Right forelimb (tissue), 1 donor: ENCODE measurements at places on chromosomes 2 and 18.
A peak's percentile ranks its signal among the peaks of the same experiment; 100 is the strongest.

DNA sequence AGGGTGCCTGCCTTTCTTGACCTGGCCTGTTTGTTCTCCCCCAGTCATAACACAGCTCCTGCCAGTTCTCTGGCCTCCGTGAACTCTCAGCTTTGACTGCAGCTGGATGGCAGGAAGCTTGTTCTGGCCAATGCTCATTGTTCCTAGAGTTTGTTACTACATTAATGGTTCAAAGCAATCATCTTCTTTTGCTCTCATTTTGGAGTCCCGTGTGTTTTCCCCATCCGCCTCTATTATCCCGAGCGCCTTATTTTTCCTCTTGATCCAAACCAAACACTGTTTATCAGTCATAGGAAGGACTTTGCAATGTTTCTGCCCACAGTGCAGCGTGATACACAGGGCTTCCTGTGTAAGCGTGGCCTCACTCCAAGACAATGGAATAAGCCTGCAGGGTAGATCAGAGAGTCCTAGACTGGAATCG, 184.3 kb upstream of the APCDD1 start:
- DNase-seq = no peak

DNA sequence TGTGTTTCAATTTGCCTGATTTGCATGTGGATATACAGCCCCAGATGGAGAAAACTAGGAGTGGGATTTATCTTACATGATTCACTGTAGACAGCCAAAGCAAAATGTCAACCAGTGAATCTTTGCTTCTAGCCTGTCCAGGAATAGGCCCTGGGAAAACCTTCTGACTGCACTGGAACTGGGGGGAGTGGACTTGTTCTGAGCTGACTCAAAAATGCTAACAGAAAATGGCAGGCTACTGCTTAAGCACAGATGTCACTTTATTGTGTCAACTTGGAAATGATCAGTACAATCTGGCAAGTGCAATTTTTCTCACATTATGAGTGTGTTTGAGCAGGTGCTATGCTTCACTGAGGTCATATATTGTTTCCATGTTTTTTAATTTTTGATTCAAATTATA, 593.7 kb downstream of the NRXN1 start:
- no peak for DNase-seq

- no peak for DNase-seq
Measured at GRCh38 chr2:207149249-207150213, 16.2 kb downstream of the KLF7 start.

GRCh38 chr18:76847916-76848315, 25.6 kb downstream of the ZNF236 start:
- no peak for DNase-seq

- no peak for DNase-seq
Measured at GRCh38 chr2:113124181-113124961, 3.0 kb upstream of the IL1RN start.

GRCh38 chr18:35022426-35023001, 18.7 kb upstream of the MAPRE2 start:
- no peak for DNase-seq

GRCh38 chr2:101223814-101224231, 28.9 kb upstream of the CNOT11 start:
- no peak for DNase-seq

DNA sequence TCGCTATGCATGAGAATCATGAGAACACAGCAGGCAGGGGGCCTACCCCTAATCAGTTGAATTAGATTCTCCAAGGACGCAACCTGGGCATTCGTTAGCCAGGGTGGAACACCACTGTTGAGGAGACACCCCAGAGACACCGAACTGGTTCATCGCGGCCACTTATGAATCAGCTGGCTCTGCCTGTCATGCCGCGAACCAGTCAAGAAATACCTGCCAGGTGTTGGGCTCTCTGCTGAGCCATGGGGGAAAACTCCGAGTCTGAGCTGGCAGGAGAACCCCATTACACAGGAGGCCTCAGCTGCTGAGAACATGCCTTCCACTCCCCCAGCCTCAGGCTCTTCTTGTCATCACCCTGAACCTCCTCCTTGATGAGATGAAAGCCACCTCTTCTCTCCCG, 184.3 kb downstream of the SMAD7 start:
- DNase-seq = no peak

GRCh38 chr2:8542381-8543059, 139.3 kb upstream of the ID2 start:
- DNase-seq = peak; percentile 23

- no peak for DNase-seq
Measured at GRCh38 chr18:34848695-34849094, 138.6 kb downstream of the DTNA start.

DNA sequence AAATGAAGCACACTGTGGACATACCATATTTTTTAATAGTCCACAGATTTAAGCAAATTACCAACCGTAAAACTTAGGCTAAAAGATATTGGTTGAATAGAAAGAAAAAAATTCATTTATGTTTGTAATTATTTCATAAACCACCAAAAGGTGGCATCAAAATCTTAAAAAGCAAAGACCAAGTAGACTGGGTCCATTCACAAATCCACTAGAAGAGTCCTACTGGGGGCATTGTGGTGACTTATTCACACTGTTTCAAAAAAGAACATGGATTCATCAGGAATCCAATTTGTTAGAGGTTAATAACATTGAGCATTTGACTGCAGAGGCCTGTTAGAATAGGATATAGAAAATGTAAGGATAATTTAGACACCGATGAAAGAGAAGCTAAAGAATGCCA, 194.9 kb upstream of the KYNU start:
- DNase-seq = no peak

DNA sequence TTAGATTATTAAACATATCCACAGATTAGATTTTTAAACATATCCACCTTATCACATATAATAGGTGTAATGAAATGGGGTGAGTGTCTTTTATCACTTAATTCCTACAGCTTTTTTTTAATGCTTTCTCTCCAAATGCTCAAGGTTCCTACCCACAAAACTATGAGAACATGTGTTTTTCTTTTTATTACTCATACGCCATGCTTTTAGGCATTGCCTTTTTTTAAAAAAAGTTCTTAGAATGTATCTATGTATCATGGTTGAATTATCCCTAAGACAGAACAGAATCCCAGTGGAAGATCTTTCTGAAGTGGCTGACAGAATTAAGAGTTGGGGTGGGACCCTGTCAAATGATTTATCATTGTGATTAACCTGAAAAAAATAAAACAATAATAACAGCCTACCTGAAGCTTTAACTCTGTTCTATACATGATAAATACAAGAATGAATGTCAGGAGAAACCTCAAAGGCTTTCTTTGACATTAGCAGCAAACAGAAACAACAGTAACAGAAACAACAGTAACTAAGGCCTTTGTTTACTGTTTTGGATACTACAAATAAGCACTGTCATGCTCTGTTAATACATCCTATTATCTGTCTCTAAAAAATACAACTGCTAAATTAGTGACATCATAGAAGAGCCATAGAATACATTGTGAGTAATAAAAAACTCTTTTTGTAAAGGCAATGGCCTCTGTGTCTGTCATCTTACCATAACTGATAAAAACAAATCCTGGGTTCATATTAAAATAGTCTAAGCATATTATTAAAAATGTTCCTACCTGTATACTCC, 4.1 kb upstream of the ZNF397 start:
- DNase-seq = no peak

DNA sequence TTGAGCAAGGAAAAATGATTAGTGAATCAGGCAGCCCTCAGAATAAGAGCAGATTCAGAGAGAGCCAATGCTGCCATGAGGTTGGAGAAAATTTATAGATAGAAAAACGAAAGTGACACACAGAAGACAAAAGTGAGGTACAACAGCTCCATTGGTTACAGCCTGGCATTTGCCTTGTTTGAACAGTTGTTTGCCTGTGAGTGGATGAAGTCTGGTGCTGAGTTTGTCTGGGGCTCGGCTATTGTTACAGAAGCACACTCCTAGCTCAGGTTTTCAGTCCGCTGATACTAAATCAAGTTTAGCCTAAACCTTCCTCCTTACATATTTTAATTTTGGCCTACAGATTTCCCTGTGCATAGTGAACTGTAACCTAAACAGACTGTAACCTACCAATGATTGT, 387.8 kb upstream of the RAB12 start:
- DNase-seq = no peak

GRCh38 chr2:26018184-26019055, 15.5 kb upstream of the RAB10 start:
- DNase-seq = no peak

- DNase-seq = no peak
Measured at GRCh38 chr2:101821828-101822458, 124.4 kb downstream of the MAP4K4 start.

DNA sequence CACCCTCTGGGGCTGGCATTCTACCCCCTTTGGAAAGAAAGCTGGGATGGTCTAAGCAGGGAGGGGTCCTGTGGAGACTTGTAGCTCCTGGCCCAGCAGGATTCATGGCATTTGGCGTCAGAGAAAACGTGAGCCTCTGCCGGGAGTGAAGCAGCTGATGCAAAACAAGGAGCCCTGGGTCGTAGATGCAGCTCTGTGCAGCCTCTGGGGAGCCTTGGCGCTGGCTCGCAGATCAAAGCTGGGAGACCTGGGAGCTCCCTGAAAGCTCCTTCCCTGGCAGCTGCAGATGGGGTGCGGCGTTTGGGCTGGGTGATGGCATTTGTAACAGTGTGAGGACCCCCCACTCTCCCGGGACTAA, 148.3 kb downstream of the KLHL29 start:
- DNase-seq = no peak

GRCh38 chr2:15634846-15635490, 43.3 kb downstream of the DDX1 start:
- no peak for DNase-seq

- peak; percentile 30 for DNase-seq
Measured at GRCh38 chr2:239601201-239601851, 200.5 kb upstream of the HDAC4 start.

DNA sequence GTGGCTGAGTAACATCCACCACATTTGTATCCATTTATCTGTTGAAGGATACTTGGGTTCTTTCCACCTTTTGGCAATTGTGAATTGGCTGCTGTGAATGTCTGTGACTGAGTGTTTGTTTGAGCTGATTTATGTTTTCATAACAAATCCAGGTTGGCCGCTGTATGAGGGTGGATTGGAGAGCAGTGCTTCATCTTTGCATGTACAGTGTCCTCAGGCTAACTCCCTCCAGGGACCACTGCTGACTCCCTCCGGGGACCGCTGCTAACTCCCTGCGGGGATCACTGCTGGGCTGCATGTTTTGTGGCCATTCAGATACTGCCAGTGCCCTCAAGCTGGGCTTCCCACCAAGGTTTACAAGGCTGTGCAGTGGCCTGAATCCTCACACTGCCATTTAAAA, 10.2 kb downstream of the BOK start:
- DNase-seq = no peak

- DNase-seq = no peak
Measured at GRCh38 chr2:217038001-217038400, 178.1 kb upstream of the TNP1 start.

GRCh38 chr2:217477583-217477982, 525.2 kb downstream of the TNS1 start:
- DNase-seq = peak; percentile 11

- no peak for DNase-seq
Measured at GRCh38 chr18:58787536-58788149, 77.0 kb upstream of the ZNF532 start.

GRCh38 chr2:72095364-72095763, 52.3 kb downstream of the CYP26B1 start:
- no peak for DNase-seq

GRCh38 chr18:495017-495416, 5.5 kb downstream of the COLEC12 start:
- DNase-seq = no peak

DNA sequence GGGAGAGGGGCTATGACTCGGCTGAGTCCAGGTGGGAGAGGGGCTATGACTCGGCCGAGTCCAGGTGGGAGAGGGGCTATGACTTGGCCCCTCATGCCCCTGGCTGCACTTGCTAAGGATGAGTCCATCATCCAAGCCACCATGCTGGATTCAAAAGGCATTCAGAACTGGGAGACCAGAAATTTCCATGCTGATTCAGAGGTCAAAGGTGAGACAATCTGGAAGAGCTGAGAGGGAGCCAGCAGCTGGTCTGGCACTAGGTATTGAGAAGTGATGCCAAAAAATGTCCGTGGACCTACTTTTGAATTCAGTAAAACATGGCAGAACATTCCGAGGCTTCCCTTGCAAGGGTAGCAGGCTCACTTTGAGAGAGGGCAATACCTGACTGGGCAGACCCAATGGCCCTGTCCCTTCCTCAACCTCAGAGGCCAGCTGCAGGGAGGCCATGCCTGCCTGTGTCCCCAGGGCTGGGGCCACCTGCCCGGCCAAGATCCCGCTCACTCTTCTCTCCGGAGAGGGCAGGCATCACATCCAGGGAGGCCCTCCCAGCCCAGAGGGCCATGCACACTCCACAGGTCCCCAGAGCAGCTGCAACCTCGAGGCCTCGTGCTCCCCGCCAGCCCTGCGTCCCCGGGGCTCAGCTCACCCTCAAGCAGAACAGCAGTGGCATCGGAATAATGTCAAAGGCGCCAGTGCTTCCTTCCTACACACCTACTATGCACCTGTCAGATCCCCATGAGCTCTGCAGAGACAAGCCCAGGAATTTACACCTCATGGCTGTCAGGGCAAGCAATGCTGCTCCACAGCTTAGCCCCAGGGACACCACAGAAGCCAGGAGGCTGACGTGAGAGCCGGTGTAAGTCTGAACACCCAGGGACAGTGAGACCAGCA, 80.2 kb upstream of the GPC1 start:
- DNase-seq = no peak

DNA sequence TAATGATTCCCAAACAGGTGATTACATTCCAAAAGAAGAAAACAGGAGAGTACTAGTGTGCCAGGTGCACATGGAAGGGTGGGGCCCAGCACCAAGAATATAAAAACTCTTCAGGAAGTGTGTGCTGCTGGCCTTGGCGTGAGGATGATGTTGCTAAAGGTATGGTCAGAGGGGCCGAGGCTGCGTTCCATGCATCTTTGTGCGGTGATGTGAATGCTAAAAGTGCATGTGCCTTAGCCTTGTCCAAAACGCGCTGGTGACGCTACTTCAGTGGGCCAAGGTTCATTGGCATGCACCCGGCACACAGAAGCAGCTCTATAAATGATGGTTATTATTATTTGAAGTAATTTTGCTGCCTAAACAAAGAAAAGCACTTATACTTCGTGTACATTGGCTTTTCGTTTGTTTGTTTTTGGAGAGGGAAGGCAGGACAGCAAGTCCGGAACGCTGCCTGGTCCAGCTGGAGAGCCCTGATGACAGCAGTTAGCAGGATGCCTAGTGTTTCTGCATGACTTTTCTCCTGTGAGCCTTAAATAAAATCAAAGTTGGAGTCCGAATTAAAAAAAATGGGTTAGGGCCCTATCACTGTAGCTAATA, 2.9 kb downstream of the ALKAL2 start:
- no peak for DNase-seq

DNA sequence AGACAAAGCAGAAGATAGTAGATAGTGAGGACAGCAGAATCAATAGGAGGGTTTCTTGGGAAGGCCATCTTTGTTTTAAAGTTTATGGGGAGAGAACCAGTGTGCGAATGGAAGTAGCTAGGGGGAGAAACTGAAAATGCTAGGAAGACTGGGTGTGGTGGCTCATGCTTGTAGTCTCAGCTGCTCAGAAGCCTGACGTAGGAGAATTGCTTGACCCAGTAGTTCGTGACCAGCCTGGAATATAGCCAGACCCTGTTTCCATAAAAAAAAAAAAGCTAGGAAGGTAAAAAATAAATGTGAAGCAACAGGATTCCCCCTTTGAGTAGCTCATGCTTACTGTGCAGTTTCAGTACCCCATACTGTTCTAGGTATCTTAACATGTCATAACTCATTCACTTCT, 19.2 kb upstream of the DRC1 start:
- no peak for DNase-seq

- no peak for DNase-seq
Measured at GRCh38 chr2:63465633-63466032, 122.6 kb downstream of the WDPCP start.
